ENCODE measurements at places on chromosomes 1 and 21. TPM values are rescaled to one million over a fixed set of nuclear protein-coding genes. Genes with fewer than 3 reads are reported as not detected.

The SMYD2 gene
- 41.7 TPM for total RNA-seq

DNA sequence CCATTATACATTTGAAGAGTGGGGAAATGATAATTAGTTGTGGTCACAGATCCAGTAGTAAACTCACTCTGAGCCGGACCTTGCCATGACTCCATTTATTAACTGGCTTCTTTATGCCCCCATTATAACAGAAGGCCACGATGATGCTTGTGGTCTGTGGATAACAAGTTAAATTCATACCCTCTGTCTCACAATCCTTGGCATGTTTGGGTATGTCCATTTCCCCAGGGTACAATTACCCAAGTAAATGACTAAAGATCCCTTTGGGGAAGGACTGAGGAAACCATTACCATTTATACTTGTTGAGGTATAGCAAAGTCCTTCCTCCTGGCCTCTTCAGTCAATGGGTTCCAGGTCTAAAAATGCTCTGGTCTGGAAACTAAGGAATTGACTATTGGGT, 7.3 kb upstream of the USP1 start:
- DNase-seq = no peak

GRCh38 chr1:186300056-186300455, 75.0 kb downstream of the TPR start:
- no peak for DNase-seq

DNA sequence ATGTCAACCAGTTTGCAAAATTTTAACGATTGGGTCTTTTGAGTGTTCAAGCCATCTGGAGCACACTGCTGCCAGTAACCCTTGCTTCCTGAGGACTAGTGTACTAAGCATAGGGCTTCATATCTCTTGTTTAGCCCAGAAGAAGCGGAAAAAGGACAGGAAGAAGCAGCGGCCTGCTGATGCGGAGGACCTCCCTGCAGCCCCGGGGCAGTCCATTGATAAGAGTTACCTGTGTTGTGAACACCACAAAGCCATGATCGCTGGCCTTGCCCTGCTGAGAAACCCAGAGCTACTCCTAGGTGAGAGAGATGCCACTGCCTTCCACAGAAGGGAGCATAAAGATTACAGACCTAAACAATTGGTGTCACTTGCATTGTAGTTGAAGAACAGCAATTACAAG, 8.9 kb downstream of the METTL13 start:
- DNase-seq = no peak

DNA sequence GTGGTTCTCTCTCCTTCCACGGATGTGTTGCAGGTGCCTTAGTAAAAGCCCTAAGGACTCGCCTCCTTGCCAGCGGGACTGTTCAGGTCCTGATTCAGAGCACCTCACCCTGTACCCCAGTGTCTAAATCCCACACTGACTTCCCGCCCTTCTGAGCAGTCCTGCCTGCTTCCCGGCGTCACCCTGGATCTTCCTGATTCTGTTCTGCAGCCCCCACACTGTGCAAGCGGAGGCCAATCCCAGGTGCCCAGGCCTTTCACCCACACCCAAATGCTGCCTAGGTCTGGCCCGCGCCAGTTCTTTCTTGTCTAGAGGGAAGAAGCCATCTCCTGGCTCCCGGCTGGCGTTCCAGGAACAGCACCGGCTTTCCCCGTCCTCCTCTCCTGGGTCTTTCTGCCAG, 95.9 kb upstream of the GALNT2 start:
- DNase-seq = no peak

GRCh38 chr1:17607644-17608581, 68.4 kb downstream of the ARHGEF10L start:
- no peak for DNase-seq

Measured in urinary bladder (tissue), 4 donors.